Activated naive CD8-positive, alpha-beta T cell treated with anti-CD3 and anti-CD28 coated beads, Interleukin-2, amount 50 U/mL, for 24 hours (primary cell): ENCODE measurements at places on chromosomes 13 and 19.

DNA sequence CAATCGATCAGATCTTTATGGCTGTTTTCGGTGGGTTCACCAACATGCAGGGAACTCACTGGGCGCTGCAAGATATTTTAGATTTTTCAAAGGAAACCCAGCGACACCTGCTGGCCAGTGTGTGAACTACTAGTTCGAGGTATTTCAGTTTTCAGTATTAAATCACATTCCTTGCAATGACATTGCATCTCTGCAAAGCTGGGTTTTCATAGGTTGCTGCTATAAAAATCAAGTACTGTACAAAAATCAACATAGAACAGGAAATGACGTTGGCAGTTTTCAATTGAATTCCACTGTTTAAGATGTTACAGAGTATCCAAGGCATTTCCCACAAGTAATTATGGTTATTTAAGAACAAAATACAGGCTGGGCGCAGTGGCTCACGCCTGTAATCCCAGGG is 17.6 kb downstream of the LIG1 start:
- peak; percentile 67 for DNase-seq

- DNase-seq = no peak
Observed at GRCh38 chr19:19746286-19747213, 13.6 kb upstream of the ZNF14 start.

DNA sequence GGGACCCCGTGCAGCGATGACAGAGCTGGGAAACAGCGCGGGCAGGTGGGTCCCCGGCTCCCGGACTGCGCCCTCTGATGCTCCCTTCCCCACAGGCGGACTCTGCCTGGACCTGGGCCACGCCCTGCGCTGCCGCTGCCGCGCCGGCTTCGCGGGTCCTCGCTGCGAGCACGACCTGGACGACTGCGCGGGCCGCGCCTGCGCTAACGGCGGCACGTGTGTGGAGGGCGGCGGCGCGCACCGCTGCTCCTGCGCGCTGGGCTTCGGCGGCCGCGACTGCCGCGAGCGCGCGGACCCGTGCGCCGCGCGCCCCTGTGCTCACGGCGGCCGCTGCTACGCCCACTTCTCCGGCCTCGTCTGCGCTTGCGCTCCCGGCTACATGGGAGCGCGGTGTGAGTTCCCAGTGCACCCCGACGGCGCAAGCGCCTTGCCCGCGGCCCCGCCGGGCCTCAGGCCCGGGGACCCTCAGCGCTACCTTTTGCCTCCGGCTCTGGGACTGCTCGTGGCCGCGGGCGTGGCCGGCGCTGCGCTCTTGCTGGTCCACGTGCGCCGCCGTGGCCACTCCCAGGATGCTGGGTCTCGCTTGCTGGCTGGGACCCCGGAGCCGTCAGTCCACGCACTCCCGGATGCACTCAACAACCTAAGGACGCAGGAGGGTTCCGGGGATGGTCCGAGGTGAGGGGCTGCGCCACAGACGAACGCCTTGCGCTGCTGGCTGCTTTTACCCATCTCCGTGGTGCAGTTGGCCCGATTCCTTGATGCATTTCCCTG is 7.8 kb upstream of the SELENOV start:
- peak; percentile 70 for DNase-seq

DNA sequence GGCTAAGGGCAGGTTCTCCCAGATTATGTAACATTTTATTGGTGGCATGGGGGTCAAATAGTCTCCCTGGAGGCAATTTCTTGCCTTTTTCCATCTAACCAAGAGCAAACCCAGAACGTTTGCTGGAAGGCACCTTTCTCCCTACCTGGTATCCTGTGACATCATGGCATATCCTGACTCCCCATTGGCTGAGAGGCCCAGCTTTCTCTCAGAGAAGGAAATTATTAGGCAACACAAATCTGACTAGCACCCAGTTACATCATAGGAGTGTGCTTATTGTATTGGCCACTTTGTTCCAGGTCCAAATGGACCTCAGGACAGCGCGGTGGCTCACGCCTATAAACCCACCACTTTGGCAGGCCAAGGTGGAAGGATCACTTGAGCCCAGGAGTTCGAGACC is 13.0 kb downstream of the NTN5 start:
- no peak for DNase-seq

DNA sequence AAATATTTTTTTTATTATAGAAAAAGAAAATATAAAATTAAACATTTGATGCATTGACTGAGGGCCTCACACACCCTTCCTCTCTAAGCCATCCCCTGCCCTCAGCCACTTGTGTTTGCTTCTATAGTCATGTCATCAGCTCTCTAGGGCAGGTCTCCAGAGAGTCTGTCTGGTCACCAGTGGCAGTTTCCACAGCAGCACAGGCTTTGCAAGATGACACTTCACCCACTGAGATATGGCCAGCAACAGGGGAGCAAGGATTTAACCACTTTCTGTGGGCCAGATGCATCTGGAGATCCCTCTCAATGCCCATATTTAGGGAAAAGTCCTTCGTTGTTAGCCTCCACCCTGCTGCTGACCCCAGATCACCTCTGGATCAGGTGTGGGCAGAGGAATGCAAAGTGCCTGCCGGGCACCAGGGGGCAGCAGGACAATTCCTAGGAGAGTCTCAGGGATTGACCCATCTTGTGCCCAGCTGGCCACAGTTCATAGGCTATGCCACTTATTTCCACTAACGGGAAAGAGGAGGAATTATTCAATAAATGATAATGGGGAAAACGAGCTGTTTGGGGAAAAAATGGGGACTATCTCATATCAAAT is 4.8 kb downstream of the ABCC4 start:
- peak; percentile 34 for DNase-seq
